ENCODE measurements at places on chromosomes 2 and 18.
A peak's percentile ranks its signal among the peaks of the same experiment; 100 is the strongest.

DNA sequence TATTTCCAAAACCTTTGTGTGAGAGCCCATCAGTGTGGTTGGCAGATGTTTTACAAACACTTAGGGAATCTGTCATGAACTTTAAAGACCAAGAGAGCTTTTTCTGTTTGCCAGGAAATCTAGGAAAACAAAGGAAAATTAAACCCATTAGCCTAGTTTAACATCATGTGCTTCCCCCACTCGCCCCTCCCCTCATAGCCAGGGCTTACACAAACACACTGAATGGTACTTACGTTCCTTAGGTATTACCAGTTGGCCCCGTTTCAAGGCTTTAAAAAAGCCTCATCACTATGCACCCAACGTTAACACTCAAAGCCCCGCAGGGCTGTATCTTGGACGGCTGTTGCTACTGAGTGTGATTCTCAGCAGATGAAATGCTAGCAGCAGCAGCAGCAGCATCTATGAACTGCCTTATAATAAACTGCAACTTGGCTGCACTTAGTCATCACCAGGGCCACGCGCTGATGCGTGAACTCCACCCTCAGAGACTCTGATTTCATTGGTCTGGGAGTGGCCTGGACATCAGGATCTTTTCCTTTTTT is 20.1 kb upstream of the TTC39C start:
- peak; percentile 3 for DNase-seq

DNA sequence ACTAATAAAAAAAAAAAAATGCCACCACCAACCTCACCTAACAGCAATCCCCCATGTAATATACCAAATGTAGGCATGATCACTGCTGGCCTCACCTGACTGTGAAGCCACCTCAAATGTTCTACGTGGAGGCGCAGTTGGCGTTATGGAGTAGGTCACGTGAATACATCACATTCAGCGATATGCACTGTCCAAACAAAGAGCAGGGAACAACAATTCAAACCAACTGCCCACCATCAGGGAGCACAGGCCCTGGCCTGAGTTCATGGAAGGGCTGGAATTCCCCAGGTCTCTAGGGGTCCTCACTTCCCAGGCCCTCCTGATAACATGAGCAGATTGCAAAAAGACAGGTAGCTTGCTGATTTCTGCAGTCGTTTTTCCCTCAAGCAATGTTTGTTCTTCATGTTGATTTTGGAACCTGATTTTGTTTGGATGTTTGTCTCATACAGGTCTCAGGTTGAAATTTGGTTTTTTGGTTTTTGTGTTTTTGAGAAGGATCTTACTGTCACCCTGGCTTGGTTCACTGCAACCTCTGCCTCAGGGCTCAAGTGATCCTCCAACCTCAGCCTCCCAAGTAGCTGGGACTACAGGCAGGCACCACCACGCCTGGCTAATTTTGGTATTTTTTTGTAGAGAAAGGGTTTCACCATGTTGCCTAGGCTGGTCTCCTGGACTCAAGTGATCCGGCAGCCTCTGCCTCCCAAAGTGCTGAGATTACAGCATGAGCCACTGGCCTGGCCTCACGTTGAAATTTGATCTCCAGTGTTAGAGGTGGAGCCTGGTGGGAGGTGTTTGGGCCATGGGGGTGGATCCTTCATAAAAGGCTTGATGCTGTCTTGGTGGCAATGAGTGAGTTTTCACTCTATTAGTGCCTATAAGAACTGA is 15.5 kb downstream of the TBC1D8 start:
- DNase-seq: no peak

DNA sequence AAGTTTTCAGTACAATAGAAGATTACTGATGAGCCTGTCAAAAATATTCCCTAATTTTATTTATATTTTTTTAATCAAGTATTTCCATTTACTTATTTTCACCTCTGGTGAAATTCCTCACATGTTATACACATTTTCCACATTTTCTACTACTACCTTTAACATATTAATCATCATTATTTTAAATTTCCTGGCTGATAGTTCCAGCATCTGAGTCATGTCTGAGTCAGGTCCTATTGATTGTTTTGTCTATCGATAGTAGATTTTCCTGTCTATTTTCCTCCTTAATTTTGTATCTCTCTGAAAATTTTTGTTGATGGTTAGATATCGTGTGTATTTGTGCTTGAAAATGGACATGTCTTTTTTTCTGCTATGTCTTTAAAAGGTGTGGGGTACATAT is 211.8 kb upstream of the DSEL start:
- DNase-seq: no peak

DNA sequence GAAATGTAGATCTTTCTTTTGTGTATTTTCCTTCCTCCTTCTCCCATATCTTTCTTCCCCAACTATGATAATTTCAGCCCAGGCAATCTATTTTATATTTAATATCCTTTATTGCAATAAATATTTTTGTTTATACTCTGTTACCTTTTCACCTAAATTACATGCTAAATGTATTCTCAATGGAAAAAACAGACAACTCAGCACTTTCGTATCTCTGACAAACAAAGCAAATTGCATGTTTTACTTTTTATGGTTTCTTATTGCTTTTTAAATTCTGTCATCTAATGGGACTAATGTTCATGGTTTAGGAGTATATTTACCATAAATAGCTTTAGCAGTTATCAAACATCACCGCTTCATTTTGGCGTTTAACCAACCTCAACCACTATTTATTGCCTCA is 74.0 kb downstream of the LRP1B start:
- no peak for DNase-seq

DNA sequence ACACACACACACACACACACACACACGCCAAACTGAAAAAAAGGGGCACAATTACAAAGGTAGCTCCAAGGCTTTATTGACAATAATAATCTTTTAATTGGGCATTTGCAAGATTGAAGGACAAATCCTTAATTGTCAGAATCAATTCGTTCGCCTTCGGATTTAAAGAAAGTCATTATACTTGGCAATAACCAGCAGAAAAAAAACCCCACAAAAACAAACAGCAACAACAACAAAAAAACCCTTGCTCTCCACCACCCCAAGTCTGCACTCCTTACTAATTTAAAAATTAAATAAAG is 1.8 kb upstream of the HOXD8 start:
- no peak for DNase-seq

DNA sequence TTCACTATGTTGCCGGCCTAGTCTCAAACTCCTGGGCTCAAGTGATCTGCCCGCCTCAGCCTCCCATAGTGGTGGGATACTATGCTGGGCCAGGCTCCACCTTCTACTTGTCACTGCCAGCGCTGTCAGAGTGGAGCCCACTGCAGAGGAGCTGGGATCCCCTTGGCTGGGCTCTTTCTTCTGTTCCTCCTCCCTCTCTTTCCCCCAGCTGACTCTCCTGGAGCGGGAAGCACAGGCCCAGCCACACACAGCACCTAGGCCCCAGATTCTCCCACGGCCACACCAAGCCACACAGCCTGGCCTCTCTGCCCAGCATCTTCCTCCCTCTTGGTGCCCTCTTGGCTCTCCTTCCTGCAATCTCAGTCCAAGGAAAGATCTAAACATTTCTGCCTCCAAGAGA is 3.7 kb upstream of the GAREM2 start:
- no peak for DNase-seq
